Activated naive CD4-positive, alpha-beta T cell treated with Interleukin-2 at 50 U/mL for 16 hours (primary cell): ENCODE measurements at places on chromosomes 6 and 20.

GRCh38 chr6:159875194-159875593 lies 15.6 kb upstream of the MAS1 start:
- no peak for DNase-seq

DNA sequence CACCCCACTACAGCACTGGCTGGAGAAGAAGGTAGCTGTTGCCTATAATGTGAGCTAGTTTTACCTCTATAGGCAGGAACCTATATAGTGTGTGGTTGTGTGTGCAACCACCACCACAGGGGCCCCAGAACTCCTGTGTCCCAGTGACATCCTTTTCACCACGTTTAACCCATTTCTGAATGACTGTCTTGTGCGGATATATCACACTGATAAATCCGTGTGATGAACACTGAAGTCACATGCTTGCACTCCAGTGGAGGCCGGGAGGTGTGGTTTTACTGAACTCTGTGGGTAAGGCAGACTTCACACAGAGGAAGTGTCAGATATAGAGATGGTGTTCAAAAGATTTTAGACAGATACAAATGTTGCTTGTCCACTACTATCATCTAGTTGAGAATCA lies 32.5 kb downstream of the SDHAF4 start:
- no peak for DNase-seq

DNA sequence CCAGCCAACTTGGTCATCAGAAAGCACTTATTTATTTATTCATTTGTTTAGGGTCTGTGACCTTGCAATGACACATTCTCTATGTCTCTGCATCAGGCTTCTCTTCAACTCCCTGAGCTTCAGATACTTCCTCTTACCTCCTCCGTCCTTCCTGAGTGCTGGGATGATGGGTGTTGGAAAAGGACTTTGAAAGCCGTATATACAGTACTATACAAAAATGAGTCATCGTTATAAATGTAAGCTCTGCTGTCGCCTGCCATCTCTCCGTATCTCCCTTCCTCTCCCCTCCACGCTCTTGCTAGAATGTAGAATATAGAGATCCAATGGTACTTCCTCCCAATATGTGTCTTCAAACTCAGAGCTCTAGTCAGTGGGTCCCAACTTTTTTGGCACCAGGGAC lies 91.9 kb upstream of the SALL4 start:
- no peak for DNase-seq

- DNase-seq = no peak
Measured at GRCh38 chr20:37254114-37254878, 7.3 kb downstream of the GHRH start.

DNA sequence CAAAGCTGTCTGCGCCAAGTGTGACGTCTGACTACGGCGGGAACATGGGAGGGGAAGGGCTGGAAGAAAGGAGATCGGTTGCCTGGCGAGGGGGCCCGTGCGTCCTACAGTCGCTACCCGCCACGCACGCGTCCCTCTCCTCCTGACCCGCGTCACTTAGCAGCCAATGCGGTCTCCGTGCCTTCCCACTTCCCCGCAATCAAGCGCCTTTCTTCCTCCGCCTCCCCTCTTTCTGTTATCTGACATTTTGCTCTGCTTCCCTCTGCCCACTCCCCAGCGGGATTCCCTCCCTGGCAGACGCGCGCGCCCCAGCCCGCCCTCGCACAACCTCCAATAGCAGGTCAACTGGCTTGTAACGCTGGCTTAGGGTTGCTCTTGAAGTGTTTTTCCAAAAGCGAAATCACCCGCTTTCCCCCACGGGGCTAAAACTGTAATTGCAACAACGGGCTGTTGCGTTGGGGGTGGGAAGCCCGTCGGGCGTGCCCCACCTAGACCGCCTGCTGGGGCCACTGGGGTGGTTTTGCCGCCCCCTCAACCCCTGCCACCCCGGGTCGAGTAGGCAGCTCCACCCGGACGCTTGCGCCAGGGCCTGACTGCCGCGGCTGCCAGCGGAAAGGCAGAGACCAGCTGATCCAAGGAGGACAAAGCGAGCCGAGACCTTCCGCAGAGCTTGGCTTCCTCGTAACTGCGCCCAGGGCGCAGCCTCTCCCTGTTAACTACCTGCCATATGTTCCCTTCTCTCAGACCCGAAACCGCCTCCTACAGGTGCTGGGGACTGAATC lies 6.2 kb upstream of the SOX4 start:
- DNase-seq = peak; percentile 15
